Globus pallidus (tissue), 1 donor: ENCODE measurements at places on chromosomes 2 and 18.

DNA sequence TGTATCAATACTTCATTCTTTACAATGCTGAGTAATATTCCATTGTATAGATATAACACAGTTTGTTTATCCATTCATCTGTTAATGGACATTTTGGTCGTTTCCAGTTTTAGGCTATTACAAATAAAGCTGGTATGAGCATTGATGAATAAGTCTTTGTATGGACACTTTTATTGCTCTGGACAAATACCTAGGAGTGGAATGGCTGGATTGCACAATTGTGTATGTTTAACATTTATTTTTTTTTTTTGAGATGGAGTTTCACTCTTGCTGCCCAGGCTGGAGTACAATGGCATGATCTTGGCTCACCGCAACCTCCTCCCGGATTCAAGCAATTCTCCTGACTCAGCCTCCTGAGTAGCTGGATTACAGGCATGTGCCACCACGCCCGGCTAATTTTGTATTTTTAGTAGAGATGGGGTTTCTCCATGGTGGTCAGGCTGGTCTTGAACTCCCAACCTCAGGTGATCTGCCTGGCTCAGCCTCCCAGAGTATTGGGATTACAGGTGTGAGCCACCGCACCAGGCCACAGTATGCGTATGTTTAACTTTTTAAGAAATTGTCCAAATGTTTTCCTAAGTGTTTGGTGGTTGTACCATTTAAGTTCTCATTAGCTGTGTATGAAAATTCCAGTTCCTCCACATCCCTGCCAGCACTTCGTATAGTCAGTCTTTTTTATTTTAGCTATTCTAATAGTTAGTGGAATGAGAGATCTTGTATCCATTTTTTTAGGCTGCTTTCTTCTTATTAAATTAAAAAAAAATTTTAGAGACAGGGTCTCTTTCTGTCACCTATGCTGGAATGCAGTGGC, 194.9 kb upstream of the HAAO start:
- DNase-seq: no peak

DNA sequence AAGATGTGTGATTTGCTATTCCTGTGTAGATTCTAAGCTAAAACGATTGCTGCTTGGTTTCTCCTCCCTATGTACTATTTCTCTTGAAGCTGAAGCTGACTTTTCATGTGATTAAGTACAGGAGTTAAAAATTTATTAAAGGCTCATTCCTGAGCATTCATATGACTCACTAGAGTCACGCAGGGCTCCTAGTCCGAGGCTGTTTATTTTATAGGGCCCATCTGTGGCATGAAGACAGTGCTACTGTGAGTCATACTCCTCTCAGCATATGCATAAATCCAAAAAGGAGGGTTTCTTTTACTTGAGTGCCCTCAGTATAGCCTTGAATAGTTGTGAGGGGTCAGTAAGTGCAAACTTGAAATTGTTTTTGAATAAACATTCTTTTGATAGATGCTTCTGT, 378.8 kb downstream of the PTPRM start:
- DNase-seq: no peak

DNA sequence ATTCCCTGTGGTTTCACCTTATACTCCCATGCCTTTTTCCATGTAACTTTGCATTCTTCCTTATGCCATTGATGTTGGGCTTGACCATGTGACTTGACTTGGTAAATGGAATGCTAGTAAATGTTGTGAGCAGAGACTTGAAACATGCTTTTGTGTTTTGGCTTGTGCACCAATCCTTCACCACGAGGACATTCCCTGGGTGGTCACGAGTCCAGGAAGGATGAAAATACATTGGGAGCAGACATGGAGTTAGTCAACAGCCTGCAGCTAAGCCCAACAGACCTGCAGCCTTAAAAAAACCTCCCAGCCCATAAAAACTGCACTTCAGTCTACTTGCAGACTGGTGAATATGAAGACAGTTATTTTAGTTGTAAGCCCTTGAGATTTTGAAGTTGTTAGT, 116.5 kb upstream of the SPATS2L start:
- no peak for DNase-seq

DNA sequence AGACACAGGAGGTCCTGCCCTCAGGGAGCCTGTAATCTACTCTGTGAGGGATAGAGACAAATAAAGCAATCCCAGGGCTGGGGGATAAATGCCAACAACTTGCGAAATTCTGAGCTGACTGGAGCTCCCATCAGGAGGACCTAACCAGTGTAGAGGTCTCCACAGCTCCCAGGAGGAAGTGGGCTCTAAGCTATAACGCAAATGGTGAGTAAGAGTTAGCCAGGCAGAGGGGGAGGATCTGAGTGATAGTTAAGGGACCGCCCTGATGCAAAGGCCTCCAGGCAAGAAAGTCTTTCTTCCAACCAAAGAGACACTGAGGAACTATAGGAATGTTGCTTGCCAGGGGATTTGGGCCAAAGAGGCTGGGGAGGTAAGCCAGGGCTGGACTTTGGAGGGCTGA, 16.0 kb upstream of the ZNF532 start:
- DNase-seq: no peak

GRCh38 chr2:138155304-138155703, 191.0 kb downstream of the HNMT start:
- no peak for DNase-seq

GRCh38 chr2:56478027-56478426, 294.2 kb downstream of the CCDC85A start:
- no peak for DNase-seq

DNA sequence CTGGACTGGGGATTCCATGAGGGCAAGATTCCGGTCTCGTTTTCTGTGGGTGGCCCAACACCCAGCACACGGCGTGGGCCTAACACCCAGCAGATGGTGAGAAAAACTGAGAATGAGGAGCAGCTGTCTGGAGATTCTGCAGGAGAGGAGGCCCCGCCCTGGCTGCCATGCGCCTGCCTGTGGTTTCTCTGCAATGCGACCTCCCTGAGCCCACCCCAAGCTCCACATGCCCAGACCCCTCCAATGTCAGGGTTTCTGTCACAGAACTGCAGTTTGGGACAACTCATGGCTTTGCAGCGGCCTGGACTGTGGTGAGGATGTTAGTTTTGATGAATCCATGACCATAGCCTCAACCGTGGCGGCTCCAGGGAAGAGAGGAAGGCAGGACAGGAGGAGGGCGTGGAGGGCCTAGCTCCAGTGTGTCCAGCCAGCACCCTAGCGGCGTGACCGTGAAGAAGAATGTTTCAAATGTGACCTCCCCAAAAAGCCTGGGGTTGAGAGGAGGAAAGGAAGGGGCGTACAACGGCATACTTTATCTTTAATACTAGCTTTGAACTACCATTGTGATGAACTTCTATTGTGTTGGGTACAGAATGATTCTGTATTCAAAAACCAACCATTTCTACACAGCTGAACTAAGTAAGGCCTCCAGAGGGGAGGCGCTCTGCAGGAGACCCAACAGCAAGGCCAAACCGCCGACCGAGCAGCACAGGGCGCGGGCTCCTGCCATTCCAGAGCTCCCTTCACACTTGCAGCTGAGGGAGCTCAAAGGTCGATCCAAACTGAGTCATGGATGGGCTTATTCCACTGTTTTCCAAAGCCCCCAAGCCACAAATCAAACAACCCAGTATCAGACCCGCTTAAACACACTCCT, 3.4 kb downstream of the PXDN start:
- no peak for DNase-seq

- no peak for DNase-seq
These were observed 271.2 kb downstream of the GLI2 start for GRCh38 chr2:121006743-121007489.

DNA sequence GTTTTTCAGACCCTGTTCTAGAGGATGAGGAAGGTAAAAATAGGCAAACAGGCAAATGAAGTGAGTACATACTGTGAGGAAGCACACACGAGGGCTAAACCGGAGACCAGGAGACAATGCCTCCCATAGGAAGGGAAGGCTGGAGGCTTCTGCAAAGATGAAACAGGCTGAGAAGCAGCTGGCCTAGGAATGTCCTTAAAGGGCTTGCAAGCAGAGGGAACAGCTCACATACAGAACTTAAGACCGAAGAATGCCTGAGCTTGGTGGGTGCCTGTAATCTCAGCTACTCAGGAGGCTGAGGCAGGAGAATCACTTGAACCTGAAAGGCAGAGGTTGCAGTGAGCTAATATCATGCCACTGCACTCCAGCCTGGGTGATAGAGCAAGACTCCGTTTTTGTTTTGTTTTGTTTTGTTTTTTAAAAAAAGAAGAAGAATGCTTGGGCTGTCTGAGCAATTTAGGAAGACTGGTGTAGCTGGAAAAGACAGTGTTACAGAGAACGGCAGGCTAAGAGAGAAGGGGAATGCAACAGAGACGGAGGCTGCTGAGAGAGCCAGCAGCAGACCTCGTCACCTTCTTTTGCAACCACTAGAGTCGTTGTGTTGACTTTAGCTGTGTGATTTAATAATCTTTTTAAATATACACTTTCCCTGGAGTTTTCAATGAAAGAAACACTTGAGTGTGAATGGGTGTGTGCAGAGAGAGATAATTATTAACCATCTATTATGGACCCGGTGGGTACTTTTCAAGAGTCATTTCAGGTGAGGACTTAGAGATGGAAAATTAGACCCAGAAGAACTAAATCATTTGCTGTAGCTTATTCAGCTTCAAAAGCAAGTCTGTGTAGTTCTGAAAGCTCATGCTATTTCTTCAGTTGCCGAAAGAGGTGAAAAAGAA, 232.8 kb downstream of the GALR1 start:
- no peak for DNase-seq

GRCh38 chr2:223995569-223995968, 38.3 kb downstream of the MRPL44 start:
- no peak for DNase-seq

DNA sequence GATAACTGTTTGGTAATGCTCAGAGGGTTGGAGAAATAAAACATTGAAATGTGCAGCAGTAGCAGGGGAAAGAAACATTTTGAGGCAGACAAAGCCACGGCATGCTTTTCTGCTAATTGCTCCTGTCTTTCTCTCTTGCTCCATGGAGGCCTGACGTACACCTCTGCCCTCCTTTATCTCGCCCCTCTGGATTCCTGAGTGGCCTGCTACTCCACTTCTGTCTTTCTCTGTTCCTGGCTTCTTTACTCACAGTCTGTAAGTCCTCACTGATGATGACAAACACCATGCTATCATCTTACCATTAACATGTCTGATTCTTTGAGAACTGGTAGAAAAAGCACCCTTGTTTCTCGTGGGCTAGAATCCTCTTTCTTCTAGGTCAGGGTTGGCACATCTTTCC, 392.9 kb downstream of the MEIS1 start:
- DNase-seq: no peak

GRCh38 chr18:78967692-78968091, 11.9 kb upstream of the SALL3 start:
- DNase-seq: no peak

GRCh38 chr2:6824962-6825361, 40.7 kb downstream of the CMPK2 start:
- no peak for DNase-seq

- DNase-seq: no peak
These were observed 151.7 kb upstream of the ASB18 start for GRCh38 chr2:236415684-236416444.

DNA sequence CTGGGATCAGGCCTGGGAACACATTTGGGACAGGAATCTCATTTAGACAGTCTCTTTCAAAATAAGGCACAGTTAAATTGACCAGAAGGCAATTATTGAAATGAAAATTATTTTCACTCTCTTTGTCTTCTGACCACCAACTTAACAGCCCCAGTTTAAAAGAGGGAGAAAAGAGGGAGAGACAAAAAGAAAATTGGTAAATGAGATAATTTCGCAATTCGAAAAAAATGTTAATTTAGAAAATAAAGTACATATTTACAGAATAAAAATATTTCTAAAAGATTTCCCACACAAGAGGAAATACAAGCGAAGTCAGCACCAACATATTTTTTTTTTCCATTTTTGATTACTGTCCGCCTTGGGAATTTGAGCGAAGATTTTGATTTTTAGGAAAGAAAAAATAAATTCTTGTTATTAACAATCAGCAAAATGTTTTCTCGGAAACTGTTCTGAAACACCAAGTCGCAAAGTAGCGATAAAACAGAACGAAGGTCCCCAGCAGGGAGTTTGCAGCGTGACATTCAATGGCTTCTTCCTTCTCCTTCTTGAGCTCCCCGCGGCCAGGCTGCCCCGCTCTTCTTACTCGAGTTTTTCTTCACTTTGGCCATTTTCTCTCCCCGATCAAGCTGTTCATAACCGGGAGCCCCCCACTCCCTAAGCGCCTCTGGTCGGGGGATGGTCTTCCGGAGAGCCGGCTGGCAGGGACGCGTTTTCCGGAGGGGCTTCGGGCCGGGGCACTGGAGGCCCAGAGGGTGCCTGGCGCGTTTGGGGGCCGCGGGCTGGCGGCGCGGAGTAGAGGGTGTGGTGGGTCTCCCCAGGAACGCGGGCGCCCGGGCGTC, 5.0 kb downstream of the SP9 start:
- DNase-seq: no peak

- peak; percentile 91 for DNase-seq
These were observed 150.1 kb upstream of the LRRTM1 start for GRCh38 chr2:80454628-80455027.
